Hindlimb muscle (tissue), 1 donor: ENCODE measurements at places on chromosomes 1 and 21. TPM values are rescaled to one million over a fixed set of nuclear protein-coding genes. Genes with fewer than 3 reads are reported as not detected.

GRCh38 chr1:2480986-2481364 is 4.9 kb downstream of the PLCH2 start:
- no peak for DNase-seq

GRCh38 chr1:10514490-10515235 is 39.9 kb downstream of the PEX14 start:
- no peak for DNase-seq

- no peak for DNase-seq
Measured at GRCh38 chr21:31678478-31678877, 19.0 kb downstream of the SOD1 start.

DNA sequence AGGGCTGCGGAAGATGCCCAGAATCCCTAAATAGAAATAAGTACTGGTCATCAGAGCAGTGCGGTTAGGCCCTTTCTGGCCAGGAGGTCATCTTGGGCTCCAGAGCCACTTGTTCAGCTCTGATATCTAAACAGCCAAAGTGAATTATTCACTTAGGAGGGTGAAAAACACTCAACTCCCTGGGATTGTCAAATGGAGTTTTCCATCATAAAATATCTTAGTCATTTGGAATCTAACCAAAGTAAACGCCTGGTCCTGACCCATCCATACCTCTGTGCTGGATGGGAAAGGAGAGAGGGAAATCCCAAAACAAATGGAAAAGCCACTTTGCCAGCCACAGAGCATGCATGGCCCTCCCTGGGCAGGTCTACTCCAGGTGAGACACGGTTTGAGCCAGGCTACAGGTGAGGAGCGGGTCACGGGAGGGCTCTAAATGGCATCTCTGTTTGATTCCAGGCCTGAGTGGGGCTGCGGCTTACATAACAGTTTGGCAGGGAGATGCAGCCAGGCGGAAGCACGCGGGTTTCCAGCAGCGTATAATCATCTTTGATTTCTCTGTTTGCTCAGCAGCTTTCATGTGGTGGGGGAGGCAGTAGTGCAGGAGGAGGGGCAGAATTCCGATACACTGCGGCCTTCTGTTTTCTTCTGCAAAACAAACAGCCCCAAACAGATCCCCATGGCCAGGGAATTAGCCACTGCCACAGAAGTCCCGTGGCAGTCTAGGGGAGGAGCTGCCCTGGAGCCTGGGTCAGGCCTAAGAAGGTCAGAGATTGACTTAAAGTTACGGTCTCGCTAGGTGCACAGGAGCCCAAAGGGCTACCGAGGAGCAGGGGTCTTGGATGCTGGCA is 59.1 kb upstream of the ZNF648 start:
- no peak for DNase-seq

- no peak for DNase-seq
Measured at GRCh38 chr21:15001113-15001512, 63.7 kb downstream of the NRIP1 start.

DNA sequence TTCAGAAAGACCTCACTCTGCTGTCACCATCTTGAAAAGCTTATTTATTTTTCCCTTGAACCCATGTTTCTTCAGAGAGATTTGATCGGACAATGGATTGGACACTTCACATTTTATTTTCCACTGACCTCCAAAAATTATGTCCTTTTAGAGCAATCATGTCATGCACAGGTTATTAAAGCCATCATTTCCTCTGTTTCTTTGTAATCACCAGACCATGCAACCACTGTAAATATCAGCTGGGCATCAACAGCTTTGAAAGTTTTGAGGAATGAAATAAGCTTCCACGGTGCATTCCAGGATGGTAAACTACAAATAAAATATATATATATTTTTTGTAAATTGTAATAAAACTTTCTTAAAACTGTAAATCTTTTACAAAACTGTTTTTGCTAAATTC is 144.1 kb upstream of the ADAMTS5 start:
- DNase-seq, result no peak

DNA sequence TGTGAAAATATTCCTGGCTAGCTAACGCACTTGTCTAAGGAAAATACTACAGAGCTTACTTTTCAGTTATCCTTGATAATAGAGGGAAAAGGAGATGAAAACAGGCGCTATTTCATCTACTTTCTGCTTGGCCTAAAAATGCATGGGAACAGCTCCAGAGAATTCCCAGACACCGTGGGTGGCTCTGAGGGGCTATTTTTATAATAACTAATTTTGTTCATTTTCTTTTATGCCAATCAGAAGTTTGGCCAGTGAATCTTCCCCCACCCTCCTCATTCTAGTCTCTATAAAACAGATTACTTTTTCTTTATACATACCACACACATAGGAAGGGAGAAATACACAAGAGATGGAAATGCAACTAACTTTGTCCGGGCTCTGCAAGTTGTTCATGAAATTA is 322.9 kb downstream of the SETD4 start:
- peak; percentile 26 for DNase-seq

GRCh38 chr1:38508232-38508631 is 351.3 kb downstream of the RRAGC start:
- DNase-seq, result no peak

GRCh38 chr1:178241837-178242236 is 147.9 kb downstream of the RASAL2 start:
- no peak for DNase-seq

GRCh38 chr1:31460027-31460426 is 47.0 kb downstream of the SERINC2 start:
- DNase-seq, result no peak

GRCh38 chr1:214449371-214449770 is 102.0 kb downstream of the PTPN14 start:
- DNase-seq, result no peak

- no peak for DNase-seq
Measured at GRCh38 chr1:224592636-224593582, 23.2 kb upstream of the CNIH3 start.

DNA sequence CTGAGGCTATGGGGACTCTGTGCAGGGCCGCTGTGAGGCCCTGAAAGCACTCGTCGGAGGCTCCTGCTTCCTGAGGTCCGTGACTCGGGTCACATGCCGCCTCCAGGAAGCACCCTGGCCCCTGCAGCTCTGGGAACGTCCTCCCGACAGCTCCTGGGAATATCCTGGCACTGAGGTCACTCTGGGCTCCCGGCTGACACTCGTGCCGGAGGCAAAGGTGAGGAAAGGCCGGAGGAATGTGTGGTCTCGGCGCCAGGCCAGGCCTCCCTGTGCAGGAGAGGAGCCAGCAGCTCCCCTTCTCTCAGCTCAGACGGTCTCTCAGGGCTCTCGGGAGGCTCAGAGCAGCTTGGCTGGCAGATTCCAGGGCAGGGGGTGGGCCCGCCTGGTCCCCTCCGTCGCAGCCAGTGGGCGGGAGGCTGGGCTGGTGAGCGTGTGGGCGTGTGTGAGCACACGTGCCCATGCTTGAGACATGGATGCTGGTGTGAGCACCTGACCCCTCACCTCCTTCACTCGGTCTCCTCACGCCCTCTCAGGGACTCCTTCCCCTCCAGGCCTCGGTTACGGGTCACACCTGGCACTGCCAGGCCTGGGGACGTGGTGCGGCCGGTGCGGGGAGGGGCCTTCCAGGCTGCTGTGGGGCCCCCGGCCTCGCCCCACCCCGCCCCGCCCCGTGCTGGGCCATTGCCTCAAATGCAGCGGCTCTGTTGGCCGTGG is 5.5 kb upstream of the RNF223 start:
- peak; percentile 43 for DNase-seq

- DNase-seq, result no peak
Measured at GRCh38 chr1:184632415-184633175, 122.1 kb downstream of the EDEM3 start.

- DNase-seq, result peak; percentile 54
Measured at GRCh38 chr1:56576880-56577405, 2.4 kb downstream of the PLPP3 start.

DNA sequence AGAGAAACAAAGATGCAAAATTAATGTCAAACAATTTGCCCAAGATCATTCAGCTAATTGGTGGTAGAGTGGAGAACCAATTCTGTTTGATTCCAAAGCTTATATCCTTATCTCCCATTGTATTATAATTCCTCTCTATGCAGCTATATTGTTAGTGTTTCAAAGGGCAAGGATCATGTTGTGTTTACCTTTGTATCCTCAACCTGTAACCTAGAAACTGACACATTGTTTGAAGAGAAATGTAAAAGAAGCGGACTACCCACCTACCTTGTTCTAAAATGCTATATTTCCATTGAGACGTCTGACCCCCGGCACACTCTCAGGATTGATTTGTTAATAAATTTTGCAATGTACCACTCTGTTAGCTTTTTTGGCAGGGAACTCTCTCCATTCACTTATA is 9.3 kb downstream of the RAVER2 start:
- DNase-seq, result no peak

GRCh38 chr1:46749921-46750404 is 31.0 kb upstream of the EFCAB14 start:
- no peak for DNase-seq

- DNase-seq, result peak; percentile 3
Measured at GRCh38 chr1:35120458-35121133, 41.4 kb downstream of the ZMYM1 start.

DNA sequence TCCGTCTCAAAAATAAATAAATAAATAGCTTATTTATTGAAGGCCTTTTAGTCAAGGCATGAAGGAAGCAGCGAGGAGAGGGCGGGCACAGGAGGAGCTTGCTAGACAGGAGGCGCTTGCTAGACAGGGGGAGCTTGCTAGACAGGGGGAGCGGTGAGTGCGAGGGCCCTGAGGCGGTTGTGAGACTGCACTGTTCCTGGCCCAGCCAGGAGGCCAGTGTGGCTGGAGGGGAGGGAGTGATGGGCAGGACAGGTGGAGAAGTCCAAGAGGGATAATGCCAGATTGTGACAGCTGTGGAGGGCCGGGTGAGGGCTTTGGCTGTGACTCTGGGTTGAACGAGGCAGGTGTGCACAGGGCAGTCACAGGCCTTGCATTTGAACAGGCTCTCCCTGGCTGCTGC is 18.2 kb downstream of the KIF17 start:
- no peak for DNase-seq

GRCh38 chr1:181772714-181773113 is 288.8 kb downstream of the ZNF648 start:
- DNase-seq, result no peak

GRCh38 chr1:114756949-114757454 is 782 bp downstream of the CSDE1 start:
- peak; percentile 36 for DNase-seq

DNA sequence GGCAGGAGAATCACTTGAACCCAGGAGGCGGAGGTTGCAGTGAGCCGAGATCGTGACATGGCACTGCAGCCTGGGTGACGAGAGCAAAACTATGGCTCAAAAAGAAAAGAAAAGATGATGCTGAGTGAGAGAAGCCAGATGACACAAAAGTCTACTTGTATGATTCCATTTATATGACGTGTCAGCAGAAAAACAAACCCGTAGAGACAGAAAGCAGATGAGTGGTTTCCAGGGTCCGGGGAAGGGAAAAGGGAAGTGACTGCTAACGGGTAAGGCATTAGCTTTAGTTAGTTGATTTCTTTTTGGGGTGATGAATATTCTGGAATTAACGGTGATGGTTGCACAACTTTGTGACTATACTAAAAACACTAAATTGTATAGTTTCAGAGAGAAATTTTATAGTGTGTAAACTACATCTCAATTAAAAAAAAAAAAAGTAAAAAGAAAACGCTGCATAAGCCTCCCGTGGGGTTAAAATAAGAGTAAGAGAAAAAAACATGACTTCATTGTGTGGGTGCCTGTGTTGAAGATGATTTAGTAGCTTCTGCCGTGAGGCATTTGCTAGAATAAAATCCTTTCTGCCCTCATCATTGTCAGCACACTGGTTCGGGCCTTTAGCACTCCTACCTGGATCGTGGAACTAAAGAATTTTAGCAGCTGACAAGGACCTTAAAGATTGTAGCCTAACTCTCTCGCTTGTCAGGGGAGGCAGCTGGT is 24.7 kb upstream of the ATP5PO start:
- DNase-seq, result no peak

- no peak for DNase-seq
Measured at GRCh38 chr1:159839116-159839849, 12.6 kb downstream of the SLAMF8 start.

DNA sequence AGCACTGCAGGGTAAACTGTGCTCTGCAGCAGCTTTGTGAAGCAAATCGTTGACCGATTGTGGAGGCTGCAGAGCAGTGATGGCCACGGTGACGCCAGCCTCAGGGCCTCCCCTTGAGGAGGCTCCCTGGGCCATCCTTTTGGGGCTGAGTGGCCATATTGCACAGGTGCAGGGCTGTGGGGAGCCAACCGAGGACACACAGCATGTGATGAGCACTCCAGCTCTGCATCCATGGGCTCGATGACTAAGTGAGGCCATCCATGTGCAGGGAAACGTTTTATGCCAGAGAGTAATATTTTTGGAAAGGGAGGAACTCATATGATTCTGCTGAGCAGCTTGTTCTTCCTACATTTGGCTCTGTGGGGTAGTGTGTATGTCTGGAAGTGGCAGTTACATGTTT is 24.6 kb downstream of the KCNK1 start:
- no peak for DNase-seq

Gene CLDN17
- not detected for polyA plus RNA-seq

Gene SLC35A3
- 11.7 TPM for polyA plus RNA-seq

Gene ZNF648
- polyA plus RNA-seq, result not detected

Gene ARMH1
- 2.2 TPM for polyA plus RNA-seq

Gene S100PBP
- polyA plus RNA-seq, result 23.7 TPM

Gene ROR1
- polyA plus RNA-seq, result 9.5 TPM

Gene HSD3B2
- polyA plus RNA-seq, result not detected

Gene AGMAT
- 3.4 TPM for polyA plus RNA-seq

Gene HSPB7
- 91.3 TPM for polyA plus RNA-seq

Gene LMX1A
- polyA plus RNA-seq, result 1.3 TPM

Gene MROH7
- 5.9 TPM for polyA plus RNA-seq

Gene TBX19
- 1.7 TPM for polyA plus RNA-seq

Gene MSTO1
- 34.6 TPM for polyA plus RNA-seq

Gene LENEP
- polyA plus RNA-seq, result 0.67 TPM

Gene PTPN14
- polyA plus RNA-seq, result 12.8 TPM

Gene HPCAL4
- polyA plus RNA-seq, result 1.8 TPM
